ENCODE measurements at places on chromosomes 5 and 9.

- DNase-seq = no peak
These were observed 108.5 kb upstream of the IQGAP2 start for GRCh38 chr5:76294573-76294972.

DNA sequence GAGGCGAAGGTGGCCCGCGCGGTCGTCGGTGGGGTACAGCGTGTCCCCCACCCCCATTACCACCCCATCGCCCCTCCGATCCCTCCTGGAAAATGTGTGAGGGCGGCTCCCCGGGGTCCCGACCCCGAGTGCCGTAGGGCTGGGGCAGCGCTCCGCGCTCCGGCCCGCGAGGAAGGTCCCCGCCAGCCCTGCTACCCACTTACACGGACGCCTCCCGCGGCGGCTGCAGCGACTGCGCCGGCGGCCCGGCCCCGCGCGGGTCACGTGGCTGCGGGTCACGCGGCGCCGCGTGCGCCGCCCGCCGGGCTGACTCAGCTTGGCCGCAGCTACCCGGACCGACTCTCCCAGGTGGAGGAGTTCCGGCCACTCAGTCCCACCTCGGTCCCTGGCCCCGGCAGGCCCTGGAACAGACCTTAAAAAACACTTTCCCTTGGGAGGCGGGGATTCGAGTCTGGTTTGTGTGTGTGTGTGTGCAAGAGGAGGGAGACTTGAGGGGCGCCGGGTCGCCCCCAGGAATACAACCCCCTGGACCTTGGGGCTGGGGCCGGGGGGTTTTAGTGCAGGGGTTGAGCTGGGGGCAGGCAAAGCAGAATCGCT is at the start of gene GNPDA1:
GNPDA1 (minus strand) TSS at position 236 of the 597 bp plus-strand sequence. CDS start 992 bp downstream, outside the sequence.
- DNase-seq = no peak

DNA sequence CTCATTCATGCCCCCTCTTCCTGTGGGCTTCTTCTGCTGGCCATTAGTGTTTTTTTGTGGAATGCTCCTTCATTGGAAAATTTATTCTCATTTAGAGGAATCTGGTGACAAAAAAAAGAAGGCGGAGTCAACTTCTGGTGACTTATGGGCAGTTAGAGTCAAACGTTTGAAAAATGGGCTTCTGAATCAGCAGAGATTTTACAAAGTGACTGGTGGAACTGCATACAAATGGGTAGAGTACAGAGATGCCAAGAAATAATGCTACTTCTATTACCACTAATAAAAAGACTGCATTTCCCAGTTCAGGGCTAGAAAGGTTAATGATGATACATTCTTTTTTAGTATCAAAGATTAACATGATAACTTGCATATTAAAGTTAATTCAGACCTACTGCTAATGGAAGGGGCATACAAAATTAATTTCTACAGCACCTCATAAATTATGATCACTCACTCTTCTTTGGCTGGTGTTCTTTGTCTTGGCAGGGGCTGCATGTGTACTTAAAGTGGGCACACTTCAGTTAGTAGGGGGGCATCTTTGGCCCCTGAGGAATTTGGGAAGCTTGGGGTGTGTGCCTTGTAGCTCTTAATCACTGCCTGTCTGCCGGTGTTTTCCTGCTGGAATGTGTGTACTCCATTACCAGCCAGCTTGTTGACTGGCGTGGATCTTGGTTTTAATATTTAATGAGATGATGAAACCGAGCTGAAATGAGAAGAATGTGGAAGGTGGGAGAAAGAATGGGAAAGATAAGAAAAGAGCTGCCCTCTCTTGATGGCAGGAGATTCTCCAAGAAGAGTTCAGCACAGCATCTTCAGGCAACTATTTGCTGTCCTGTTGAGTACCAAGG is 148.9 kb downstream of the DOCK2 start:
- no peak for DNase-seq

DNA sequence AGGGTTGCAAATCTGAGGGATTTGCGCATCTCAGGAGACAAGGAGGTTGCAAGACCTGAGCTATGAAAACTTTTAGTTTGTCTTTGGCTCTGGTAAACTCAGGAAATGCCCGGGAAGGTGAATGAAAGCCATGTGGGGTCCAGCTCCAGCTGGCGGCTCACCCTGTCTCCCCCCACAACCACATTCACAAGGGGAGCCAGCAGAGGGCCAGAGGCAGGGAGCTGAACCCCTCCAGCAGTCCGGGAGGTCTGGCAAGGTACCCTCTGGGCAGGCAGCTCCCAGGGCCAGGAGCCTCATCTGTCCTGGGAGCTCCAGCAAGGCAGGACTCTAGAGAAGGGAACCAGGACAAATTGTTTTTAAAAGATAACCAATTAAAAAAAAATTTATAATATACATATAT is 2.5 kb upstream of the FGFR4 start:
- no peak for DNase-seq

GRCh38 chr9:120032639-120033038 is 547.3 kb downstream of the CDK5RAP2 start:
- peak; percentile 3 for DNase-seq

All from GM04503 (cell line).